ENCODE measurements at places on chromosomes 2 and 18.

DNA sequence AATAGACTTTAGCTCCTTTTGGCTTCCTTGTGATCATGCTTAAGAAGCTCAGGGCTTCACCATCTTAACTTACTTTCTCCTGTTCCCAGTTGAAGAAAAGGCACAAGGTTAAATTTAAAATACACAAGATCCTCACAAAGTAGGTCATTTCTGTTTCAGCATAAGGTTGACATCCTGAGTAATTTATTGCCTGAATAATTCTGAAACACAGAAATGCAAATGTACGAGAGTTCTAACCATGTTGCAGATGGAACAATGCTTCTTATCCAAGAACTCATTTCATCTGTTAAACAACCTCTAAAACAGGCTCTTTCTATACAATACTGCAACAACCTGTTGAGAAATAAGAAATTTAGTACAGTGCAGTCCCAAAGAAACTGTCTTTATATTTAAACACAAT is 395.2 kb downstream of the BCL11A start:
- DNase-seq, result no peak

GRCh38 chr2:234569776-234570430 is 73.0 kb upstream of the ARL4C start:
- DNase-seq, result no peak

DNA sequence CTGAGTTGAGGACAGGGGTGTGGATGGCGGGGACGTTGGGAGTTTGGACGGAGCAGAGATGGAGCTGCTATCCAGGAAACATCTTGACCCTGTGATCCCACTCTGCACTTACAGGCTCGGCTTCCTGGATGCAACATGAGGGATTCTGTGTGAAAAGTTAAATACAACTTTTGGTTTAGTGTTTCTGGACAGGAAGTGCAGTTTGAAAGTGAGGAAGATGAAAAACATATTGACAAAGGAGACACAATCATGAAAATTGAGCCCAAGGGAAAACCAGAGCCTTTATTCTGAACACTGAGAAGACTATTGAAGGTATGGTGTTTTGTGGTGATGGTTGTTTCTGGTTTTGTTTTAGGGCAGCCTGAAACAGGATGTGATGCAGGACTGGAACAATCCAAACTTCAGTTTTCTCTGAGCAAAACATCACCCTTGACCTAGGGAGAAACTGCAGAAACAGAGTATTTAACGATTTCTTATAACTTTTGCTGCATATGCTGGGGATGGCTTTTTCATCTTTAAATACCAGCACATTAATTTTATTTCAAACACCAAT is 76.5 kb upstream of the RFX8 start:
- DNase-seq, result no peak

GRCh38 chr2:138469411-138469810 is 32.2 kb upstream of the SPOPL start:
- DNase-seq, result no peak

DNA sequence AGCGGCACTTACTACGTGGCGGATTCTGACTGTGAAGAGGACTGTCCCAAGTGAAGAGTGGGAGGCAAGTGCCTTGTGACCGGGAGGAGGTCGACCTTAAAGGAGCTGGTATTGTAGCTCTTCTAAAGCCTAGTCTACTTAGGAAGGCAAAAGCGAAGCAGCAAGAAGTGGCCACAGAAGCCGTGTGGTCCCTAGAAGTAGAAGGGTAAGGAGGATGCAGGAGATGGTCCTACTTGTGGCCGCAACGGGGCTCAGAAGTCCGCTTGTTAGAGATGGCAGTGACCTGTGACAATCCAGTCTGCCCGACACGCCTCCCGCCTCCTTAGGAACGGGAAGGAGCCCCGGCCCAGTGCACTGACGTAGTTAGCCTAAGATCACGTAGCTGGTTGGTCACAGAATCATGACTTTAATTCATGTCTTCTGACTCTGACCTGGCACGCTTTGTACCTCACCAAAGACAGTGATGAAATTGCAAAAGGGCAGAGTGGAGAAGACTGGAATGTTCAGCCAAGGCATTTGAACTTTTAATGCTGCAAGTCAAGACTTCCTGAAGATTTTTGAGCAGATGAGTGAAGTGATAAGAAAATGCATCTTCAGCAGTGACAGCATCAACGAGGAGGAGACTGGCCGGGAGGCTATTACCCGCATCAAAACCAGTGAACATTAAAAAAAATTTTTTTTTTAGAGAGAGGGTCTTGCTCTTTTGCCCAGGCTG is 749 bp upstream of the EIF2AK3 start:
- DNase-seq, result peak; percentile 78

DNA sequence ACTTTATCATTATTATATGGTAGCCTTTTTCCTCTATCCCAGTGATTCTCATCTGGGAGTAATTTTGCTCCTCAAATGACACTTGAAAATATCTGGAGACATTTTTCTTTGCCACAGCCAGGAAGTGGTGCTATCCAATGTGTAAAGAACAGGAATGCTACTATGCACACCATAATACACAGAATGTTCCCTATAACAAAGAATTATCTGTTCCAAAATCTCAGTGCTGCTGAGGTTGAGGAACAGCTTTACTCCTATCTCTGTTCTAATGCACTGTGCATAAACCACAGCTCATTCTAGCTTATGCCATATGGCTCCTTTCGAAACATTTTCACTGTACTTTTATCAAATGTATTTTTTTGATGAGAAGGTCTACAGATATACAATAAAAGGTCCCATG is 1231.2 kb upstream of the CELF4 start:
- no peak for DNase-seq

- no peak for DNase-seq
These were observed 57.8 kb downstream of the FASTKD2 start for GRCh38 chr2:206823178-206823577.

DNA sequence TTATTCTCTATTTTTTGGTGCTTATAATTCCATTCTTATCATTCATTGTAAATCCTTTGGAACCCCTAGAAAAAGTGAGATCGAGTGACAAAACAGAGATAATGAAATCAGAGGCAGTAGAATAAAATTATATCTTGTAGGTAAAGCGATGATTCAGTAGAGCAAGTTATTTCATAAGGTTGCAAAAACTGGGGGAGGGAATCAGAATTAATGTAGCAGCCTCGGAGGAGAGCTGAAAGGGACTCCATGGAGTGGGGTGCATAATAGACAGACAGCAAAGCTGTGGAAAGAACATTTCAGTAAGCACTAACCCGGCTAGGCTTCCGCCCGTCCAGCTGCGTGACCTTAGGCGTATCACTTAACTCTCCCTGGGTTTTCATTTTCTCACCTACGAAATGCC is 289.7 kb downstream of the EN1 start:
- no peak for DNase-seq

DNA sequence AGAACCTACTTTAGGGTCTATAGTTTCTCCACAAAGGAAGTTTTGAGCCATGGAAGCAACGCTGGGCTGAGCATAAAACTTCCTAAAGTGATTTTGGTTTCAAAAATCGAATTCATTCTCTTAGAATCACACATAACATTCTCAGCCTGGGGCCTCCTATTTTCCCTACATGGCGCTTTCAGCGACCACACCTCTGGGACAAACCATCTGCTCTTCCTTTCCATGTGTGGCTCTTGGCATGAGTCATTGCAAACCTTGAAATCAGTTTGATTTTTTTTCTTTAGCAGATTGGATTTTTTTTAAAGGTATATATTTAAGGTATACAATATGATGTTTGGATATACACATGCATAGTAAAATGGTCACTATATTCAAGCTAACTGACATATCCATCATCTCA is 72.5 kb upstream of the APCDD1 start:
- no peak for DNase-seq

GRCh38 chr2:99420751-99421299 is 69.0 kb downstream of the REV1 start:
- no peak for DNase-seq

DNA sequence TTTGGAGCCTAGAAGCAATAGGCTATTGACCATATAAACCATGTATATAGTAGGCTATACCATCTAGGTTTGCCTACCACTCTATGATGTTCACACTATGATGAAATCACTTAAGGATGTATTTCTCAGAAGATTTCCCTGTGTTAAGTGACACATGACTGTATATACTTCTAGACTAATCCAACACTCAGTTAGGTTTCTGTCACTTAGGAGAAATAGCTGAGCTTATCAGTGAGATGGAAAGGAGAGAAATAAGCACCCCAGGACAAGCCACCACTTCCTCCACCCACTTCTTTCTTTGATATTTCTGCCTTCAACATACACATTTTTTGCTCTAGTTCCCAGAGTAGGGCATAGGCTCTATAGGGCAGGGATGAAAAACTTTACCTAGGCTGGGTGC is 7.8 kb downstream of the PECR start:
- no peak for DNase-seq

- DNase-seq, result no peak
These were observed 32.1 kb downstream of the CLASP1 start for GRCh38 chr2:121617042-121617599.
